ENCODE measurements at places on chromosomes 11 and 22.

DNA sequence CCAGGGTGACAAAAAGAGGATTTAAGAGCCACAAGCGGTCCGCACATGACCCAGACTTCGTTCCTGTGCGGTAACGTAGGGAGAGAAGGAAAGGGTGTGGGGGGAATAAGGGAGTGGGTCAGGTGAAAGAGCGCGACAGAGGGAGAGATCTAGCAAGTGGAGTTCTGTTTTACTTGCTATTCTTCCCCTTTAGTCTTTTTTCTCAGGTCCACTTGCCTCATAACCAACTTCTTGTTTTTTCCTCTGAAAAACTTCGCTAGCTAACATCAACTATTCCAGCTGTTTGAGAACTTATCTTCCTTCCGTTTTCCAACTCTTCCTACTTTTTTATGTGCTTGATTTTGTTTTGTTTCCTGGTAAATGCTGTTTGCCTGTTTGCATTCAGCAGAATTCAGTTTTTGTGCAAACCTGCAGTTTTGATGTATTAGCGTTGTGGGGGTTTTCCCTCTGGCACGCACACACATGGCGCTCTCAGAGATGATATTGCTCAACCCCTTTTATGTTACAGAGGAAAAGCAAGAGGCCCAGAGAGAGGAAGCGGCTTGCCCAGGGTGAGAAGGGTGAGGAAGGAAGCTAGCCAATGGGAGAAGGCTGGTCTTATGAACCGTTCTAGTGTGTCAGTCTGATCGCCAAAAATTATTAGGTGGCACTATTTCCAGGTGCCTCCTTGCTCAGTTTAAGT lies 592 bp upstream of the CTSC start:
- no peak for DNase-seq

DNA sequence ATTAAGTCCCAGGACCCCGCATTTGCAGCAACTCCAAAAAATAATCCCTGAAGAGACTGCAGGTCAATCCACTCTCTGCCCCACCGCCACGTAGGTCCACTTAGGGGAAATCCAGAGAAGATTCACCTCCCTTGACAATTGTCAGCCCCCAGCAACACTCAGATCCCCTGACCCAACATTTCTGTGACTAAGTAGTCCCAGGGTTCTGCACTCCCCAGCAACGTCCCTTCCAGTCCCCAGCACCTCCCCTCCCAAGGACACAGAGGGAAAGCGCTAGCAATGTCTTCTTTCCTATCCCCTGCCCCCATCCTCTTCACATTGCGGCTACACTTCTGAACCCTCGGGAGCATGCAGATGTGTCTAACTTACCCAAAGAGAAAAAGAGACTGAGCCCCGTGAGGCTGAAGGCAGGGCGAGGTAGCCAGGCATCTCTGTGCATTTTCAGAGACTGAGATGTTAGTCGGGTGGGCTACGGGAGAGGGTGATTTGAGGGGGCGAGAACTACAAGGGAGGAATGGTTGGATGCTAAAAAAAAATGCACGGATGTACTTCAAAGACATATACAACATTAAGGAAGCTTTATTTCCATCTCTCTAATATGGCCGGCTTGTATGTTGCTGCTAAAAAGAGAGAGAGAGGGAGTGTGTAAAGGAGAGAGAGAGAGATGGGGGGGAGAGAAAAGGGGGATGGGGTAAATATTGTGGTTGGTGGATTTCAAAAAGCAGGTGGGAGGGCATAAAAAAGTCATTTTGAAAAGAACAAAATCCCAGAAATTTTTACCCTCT lies at the start of gene SCN2B:
TSS of gene SCN2B (minus strand) at position 647 of the 785 bp plus-strand sequence. CDS start at position 439, 208 bp downstream.
- DNase-seq = no peak

GRCh38 chr11:70397336-70397982 lies 870 bp upstream of the CTTN start:
- DNase-seq = no peak

GRCh38 chr11:16204261-16204660 lies 152.1 kb downstream of the SOX6 start:
- DNase-seq = no peak

DNA sequence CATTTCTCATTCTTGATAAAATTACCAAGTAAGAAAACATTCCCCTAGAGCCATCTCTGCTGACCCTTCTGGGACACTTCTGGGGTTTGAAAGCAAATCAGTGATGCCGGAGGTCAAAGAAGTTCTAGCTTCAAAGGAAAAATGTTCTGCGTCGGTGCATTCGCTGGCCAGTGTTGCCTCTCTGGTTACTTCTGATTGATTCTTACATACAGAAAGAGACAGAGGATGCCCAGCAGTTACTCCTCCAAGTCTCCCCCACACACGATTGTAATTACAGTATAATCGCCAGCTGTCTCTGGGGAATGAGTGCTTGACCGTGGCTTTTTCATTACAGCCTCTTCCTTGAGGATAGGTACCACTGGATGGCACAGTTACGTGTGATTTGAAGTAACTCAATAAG lies 150.9 kb downstream of the SNX19 start:
- no peak for DNase-seq

GRCh38 chr11:83287631-83288030 lies 1.5 kb upstream of the CCDC90B start:
- no peak for DNase-seq

GRCh38 chr11:122037911-122038310 lies 78.1 kb downstream of the BLID start:
- DNase-seq = no peak

- DNase-seq = no peak
Measured at GRCh38 chr11:104784684-104785460, 113.4 kb downstream of the CASP12 start.

DNA sequence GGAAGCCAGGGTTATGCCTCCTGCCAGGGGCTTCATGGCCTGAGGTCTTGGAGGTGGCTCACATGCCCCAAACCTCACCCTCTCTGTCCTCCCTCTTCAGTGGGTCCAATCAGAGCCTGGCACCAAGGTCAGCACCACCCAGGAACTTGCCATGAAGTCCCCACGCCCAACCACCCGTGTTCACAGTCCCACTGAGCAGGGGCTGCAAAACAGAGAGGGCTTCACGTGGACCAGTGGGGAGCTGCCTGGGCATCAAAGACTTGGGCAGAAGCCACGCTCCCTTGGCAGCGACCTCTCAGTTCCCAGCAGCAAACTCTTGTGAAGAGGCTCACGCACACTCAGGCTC lies 425.8 kb upstream of the B3GAT1 start:
- no peak for DNase-seq

GRCh38 chr22:37459206-37459605 lies 27.0 kb downstream of the MFNG start:
- DNase-seq = no peak

GRCh38 chr11:15933886-15934625 lies 422.3 kb downstream of the SOX6 start:
- no peak for DNase-seq

GRCh38 chr11:32006799-32007388 lies 84.0 kb upstream of the RCN1 start:
- peak; percentile 50 for DNase-seq

DNA sequence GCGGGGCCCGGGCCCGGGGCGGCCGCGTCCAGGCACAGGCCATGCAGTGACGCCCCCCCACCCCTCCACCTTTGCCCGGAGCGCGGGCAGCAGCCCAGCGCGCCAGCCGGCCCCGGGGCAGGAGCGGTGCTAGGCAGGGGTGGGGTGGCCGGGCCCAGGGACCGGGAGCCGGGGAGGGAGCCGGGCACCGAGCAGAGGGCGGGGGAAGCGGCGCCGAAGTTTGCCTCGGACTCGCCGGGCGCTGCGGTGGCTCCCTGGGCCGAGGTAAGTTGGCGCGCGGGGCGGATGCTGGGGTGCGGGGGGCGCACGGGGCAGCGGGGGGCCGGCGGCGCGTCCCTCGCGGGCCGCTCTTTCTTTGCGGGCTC lies 332 bp downstream of the TEAD1 start:
- no peak for DNase-seq

DNA sequence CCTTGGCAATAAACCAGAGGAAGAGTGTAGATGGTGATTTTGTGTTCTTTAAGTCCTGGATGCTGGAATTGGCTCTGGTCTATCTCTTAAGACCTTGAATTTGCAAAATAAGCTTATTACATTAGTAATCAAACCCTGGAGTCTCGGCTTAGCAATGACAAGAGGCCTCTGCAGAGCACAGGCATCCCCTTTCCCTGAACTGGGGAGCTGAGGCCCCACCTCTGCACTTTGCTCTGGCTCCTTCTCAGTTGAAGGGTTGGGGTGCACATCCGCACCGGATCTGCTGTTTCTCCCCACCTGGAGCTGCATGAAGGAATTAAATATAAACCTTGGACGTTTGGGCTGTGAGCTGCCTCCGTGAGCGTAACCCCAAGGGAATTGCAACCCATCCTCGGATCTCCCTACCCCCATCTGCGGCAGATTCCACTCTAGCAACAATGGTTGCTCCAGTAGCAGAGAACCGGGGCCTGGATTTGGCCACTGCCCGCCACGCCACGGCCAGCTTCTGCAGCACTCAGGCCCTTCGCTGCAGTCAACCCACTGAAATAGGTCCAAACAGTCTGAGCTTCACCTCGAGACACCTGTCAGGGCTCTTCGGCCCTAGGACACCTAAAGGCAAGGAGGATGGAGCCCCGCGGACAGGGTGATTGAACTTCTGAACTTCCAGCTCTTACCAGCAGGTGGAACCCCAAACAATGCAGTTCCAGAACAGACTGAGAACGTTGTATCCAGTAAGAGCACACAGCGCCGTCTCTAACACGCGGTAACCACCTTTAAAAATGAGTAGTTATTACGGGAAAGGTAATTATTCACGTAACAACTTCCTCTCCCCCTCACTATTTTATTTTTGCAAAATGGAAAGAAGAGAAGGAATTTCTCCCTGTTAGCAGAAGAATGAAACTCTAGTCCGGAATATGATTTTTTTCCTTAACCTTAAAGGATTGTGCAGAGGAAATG lies 54.8 kb upstream of the CAPRIN1 start:
- peak; percentile 38 for DNase-seq

GRCh38 chr11:9133956-9134355 lies 42.6 kb upstream of the SCUBE2 start:
- DNase-seq = no peak

GRCh38 chr11:125157953-125158680 lies 6.4 kb upstream of the PKNOX2 start:
- DNase-seq = no peak

DNA sequence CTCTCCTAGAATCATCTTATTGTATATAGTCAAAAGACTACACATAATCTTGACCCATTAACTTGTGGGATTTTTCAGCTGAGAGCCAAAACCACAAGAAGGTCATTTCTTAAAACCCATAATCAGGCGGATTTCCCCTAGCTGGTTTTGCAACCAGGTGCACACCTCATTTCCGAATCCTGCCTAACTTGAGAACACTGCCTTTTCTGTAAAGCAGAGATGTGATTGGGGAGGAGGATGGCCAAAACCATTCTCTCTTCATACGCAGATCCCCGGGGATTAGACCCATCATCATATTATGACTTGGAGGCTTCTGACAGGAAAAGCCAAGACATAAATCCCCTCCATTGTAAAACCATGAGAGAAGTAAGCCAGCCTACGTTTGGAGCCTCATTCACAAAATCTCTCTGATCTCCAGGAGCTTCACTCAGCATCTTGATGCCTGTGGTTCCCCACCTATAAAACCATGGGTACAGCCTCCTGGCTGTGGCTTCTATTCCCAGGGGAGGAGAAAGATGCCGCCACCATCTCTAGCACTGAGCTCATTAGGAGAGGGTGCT lies 191.3 kb downstream of the KIF18A start:
- DNase-seq = no peak

- no peak for DNase-seq
Measured at GRCh38 chr11:20248121-20248772, 88.0 kb upstream of the DBX1 start.

- DNase-seq = no peak
Measured at GRCh38 chr22:30858976-30859713, 109.4 kb downstream of the MORC2 start.

GRCh38 chr22:46537225-46537945 lies at the start of gene CELSR1:
CELSR1 (minus strand) TSS chr22:46537620; CDS start chr22:46537170, 450 bp downstream.
- no peak for DNase-seq

GRCh38 chr11:11806074-11806473 lies 35.7 kb upstream of the USP47 start:
- DNase-seq = no peak

GRCh38 chr22:19196841-19197612 lies 18.5 kb upstream of the SLC25A1 start:
- DNase-seq = no peak

GRCh38 chr11:117717485-117718314 lies 79.3 kb downstream of the DSCAML1 start:
- no peak for DNase-seq

DNA sequence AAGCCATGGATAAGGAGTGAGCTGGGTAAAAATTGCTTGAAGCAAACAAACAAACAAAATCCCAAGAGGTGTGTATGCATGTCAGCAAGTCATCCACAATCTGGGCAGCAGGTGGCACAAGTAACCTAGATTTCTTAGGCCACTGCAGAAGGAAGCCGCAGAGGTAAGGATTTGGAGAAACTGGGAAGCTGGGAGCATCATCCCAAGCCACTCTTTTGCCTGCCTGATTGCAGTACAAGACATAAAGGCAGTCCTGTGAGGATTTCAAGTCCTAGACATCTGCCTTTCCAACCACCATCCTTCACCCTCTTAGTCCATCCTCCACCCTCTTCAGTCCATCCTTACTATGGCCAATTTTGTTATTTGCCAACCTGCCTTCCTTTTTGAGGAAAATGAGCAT lies 67.2 kb upstream of the BMAL1 start:
- DNase-seq = peak; percentile 49

- no peak for DNase-seq
Measured at GRCh38 chr11:118928870-118929500, 3.3 kb upstream of the BCL9L start.

GRCh38 chr11:114017723-114018122 lies 41.8 kb upstream of the ZBTB16 start:
- DNase-seq = no peak
